ENCODE measurements at places on chromosomes 2 and 18.

DNA sequence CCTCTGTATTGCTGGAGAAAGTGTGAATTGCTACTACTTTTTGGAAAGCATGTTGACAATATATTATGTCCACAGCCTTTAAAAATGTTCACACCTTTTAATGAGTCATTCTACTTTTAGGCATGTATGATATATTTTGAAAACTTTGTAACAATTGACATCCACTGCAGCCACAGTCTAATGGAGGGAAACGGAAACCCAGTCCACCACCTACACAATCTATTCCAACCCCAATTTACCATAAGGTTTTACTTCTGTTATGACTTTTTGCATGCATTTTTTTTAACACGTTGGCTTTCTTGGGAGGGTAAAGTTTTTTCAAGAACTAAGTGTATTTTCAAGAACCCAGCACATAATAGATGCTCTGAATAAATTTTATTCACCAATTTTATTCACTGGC lies 38.5 kb upstream of the ATP8B1 start:
- DNase-seq = no peak

DNA sequence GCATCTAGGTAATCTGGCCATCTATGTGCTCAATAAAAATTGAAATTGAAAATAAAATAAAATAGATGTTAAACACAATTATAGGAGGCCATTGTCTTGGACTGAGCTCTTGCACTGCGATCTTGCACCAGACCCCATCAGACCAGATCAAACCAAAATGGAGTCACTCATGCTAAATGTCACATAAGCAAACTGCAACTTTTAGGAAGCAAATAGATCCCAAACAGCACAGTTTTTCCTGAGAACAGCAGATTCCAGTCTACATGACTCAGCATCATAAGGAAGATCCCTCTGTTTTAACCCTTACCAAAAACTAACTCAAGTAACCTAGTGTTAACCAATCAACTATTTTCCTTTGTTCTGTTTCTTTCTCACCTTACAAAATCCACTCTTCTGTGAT lies 57.7 kb upstream of the LRP1B start:
- DNase-seq = no peak

GRCh38 chr18:26479681-26480079 lies 68.7 kb downstream of the KCTD1 start:
- no peak for DNase-seq

- no peak for DNase-seq
Observed at GRCh38 chr2:74882299-74882687, 48.4 kb downstream of the HK2 start.

DNA sequence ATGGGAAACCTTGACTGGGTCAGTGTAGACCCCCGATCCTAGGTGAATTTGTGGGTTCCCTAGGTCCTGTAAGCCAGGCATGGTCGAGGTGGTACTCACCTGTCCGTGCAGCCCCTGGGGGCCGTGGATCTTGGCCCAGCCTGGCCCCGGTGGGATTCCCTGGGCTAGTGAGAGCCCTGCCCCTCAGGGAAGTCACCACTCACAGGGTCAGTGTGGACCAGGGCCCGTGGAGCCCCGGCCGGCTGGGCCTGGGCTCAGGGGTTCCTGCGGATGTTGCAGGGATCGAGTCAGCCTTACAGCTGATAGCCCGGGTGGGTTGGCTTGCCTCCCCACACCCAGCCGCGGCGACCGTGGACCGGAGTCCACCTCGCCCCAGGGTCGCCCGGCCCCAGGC lies 528 bp downstream of the ATG9A start:
- no peak for DNase-seq

DNA sequence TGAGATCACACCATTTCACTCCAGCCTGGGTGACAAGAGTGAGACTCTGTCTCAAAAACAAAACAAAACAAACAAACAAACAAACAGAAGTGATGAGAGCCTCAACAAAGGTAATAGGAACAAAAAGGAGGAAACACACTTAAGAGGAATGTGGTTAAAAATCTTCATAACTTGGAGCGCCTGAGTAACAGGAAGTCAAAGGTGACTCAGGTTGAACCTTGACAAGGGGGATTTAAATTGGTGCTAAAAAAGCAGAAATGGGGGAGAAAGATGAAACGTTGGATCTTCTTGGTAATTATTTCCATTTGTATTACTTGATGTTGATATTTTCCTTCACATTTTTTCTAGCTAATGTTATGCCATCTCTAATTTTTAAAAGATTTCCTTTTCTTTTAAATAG lies 318.5 kb upstream of the TCF4 start:
- no peak for DNase-seq

DNA sequence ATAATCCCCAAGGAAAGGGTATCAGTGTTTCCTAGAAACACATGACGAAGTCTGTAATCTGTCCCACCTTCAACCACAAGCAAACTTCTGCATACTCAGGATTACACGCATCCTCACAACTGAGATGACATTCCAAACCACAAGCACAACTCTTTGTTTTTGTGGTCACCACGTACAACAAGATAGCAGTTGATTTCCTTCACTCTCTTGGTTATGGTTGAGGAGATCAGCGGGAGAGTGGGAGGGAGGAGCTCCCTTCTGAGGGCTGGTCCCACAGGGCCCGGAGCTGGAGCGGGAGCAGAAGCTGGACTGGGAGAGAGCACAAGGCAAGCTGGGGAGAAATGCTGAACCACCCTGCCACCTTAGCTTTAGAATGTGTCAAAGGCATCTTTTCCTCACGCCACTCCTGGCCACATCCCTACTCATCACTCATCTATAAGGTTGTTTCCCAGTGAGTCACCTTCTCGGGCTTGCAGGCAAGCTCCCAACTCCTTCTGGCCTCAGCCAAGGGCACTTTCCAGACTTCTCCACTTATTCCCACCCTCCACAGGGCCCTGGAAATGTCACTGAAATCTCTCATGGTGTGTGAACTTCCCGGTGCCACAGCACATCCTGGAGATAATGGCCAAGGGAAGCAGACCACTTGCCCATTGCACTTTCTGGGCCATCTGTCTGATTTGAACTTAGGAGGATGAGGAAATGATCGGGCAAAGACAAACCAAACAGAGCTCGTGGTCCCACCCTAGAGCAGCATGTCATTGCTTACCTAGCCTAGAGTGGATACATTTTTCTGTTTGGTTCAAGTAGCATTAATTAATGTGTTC lies 98.9 kb upstream of the LGALSL start:
- no peak for DNase-seq

DNA sequence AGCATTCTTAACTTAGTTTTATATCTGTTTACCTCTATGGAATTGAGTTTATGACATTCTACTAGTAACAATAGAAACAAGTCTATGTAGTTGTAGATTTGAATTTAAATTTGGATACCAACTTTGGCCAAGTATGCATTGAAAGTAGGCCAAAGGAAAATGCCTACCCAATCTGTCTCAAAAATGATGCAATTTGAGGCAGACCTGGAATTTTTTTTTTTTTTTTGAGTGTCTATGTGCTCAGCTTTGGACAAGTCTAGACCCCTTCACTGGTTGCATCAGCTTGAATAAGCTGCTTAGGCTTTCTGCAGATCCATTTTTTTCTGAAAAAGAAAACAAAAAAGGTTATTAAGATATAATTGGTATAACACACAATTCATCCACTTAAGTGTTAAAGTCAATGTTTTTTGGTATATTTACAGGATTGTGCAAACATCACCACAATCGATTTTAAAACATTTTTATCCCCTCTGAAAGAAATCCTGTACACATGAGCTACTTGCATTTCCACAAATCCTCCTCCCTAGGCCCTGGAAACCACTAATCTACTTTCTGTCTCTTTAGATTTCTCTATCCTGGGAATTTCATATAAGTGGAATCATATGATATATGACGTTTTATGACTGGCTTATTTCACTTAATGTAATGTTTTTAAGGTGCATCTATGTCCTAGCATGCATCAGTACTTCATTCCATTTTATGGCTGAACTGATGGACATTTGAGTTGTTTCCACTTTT lies 185.1 kb upstream of the CCDC68 start:
- DNase-seq = no peak

- no peak for DNase-seq
Observed at GRCh38 chr2:20479835-20480234, 33.0 kb downstream of the RHOB start.

DNA sequence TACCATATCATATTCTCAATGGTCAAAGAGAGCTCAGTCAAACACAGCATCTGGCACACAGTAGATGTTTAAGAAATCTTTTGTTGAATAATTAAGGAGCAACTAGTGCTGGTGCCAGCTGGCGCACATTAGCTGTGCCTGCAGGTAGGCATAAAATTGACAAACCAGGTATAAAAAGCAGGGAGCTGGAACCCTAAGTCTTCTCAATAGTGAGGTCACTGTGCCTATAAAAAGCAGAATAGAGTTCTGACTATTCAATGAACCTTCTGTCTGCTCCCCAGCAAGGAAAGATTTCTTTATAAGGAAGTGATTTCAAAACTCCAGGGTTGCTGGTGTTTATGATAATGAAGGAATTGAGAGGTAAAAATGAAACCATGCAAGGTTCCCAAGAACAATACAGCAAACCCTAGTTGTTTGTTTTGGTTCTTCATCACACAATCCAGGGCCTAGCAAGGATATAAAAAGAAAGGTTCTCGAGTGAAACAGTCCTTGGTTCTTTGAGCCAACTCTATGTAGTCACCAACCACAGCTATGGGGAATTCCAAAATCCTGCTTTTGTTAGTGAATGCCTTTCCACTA lies 76.1 kb downstream of the THADA start:
- DNase-seq = no peak

DNA sequence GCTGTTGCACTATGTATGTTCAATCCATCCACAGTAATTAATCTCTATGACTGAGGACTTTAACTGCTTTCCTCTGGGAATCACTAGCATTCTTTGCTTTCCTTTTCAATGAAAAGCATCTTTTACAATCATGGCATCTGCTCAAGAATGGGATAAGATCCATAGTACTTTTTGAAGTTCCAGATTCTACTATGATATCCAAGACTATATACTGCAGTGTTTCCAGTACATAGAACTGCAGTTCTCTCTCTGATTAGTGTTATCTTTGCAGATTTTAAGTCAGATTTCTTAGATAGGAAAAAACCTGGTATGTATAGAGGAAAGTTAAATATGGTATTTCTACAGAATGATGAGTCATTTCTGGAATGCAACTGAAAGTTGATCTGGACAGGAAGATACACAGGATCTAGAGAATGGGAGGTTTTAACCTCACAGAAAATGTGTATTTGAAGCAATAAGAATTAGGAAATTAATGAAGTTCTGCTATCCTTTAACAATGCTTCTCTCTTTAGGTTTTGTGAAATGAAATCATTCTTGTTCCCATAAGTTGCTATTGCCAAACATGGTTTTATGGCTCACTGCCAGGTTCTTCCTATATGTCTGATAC lies 670.7 kb downstream of the ERBB4 start:
- no peak for DNase-seq

- DNase-seq = no peak
Observed at GRCh38 chr18:74353169-74353775, 37.6 kb downstream of the C18orf63 start.

- DNase-seq = no peak
Observed at GRCh38 chr2:174836377-174836994, 72.2 kb upstream of the CHRNA1 start.

GRCh38 chr2:98692090-98693054 lies 38.6 kb downstream of the MGAT4A start:
- no peak for DNase-seq

DNA sequence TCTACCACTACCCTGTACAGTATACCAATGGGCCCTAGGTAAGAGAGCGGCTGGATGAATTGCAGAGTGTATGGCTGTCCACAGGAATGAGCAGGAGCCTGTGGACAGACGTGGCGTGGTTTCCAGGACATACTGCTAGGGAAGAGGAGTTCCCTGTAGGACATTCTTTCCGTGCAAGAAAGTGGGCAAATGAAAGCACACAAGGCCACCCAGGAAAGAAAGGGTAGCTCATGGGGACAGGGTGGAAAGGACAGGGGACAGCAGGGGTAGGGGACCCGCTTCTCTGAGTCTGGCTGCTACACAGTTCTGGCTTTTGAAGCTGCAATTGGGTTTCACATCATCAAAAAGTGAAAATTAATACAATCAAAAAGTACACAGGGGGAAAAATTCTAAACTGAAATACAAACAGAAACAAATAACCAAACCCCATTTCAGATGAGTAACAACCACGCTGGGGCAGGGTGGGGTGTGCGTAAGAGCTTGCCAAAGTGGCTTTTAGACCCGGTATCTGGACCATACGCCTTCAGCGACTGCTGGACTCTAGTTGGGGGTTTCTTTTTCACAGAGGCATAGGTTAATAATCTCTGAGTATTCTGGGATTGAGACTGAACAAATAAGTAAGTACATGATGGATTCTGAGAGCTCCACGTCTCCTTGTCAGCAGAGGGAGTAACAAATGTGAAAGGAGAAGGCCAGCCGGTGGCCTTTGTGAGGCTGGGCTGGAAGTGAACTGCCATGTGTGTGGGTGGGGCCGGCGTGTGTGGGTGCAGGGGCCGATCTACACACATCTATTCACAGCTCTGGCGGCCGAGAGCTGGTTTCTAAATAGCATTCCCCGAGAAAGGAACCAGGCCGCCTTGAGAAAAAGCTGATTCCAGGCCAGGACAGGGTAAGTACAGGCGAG lies 84.0 kb downstream of the HDAC4 start:
- DNase-seq = no peak

- no peak for DNase-seq
Observed at GRCh38 chr2:216463148-216463547, 35.5 kb upstream of the RPL37A start.

GRCh38 chr2:233486778-233487552 lies 79.6 kb downstream of the USP40 start:
- DNase-seq = no peak

- no peak for DNase-seq
Observed at GRCh38 chr2:218015586-218016521, 13.1 kb upstream of the TNS1 start.

DNA sequence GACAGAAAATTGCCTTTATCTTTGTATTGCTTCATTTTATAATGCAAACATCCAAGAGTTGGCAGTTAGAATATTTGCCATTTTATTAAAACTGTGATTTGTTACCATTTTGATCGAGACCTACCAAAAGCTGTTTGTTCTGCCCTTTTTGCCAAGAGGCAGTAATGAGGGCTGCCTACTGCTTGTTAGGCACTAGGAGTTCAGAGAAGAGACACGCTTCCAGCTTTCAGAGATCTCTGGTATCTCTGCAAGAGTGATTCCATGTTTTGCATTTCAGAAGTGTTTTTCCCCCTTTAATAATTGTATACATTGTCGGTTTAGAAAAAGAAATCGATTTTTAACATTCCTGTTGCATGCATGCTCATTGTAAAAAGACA lies 628 bp downstream of the MRPL30 start:
- no peak for DNase-seq

DNA sequence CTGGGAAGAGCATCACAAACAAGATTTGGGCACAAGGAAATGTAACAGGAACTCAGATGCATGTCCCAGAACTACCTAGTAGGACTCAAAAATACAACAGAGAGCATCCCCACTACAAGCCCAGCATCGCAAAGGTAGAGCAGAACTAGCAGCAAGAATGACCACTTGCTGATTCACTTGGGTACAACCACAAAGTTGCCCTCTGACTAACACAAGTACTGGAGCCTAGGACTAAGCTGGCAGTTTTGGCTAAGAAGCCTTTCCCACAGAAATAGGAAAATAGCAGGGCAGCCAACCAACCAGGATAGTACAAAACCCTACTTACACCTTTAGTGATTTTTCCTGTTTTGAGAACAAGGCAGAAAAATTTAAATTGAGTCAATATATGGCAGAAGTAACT lies 193.8 kb downstream of the PAX3 start:
- no peak for DNase-seq

GRCh38 chr2:199463708-199464605 lies 6.2 kb upstream of the SATB2 start:
- DNase-seq = no peak
